NCI-H2029 (cell line): ENCODE measurements at places on chromosomes 3 and 15.

GRCh38 chr15:80778964-80779657 is at the start of gene CEMIP:
Gene CEMIP (plus strand): TSS chr15:80779370. CDS start chr15:80873880, 94,510 bp downstream.
- peak; percentile 61 for DNase-seq

DNA sequence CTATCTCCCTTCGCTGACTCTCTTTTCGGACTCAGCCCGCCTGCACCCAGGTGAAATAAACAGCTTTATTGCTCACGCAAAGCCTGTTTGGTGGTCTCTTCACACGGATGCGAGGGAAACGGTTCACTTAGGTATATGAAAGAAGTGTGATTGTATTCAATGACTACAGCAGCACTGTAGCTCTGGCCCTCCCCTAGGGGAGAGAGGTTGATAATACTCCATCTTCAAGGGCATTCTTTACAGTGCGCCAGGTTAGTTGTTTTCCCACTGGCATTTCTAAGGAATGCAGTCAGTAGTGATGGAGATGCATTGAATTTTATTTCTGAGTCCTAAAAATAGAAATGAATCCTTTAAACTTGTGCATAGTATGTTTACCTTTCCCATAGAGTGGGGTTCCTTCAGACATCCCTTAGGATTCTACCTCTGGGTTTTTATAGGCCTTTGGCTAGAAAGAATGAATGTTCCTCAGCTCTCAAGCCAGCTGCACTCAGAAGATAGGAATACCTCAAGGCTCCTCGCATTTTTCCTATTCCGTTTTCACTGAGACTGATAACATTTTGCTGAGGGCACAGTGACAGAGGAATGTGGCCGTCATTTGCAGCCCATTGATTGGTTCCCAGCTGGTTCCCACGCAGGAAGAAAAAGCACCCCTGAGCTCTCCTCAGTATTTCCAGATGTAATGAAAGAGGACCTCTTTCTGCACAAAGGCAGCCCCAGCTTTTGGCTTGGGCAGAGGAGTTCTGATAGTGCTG is 131.8 kb upstream of the C2CD4B start:
- DNase-seq, result no peak

DNA sequence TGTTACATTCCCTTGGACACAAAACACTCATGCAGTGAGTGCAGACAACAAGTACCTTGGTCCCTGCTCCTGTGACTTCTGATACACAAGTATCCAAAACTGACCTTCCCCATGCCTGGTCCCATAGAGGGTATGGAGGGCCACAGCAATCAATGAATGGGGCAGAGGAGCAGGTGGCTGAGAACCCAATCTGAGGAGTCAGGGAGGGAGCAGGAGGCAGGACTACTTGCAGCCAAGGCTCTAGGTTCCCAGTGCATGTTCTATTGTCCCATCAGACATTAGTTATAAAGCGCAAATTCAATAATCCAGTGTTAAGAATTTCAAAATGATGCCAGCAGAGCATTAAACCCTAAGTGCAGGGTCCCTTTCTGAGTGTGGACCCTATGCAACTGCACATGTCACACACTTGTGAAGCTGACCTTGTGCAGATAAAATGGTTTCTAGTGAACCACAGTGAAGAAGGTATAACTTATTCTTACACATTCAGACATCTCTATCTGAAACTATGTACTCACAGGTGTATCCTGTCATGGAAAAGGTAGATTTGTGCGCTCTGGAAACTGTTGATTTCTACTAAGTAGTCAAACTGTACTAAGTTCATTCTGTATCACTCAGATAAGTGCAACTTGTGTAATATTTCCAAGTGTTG is 107.3 kb upstream of the ABI3BP start:
- no peak for DNase-seq

GRCh38 chr3:126959921-126960603 is 22.9 kb upstream of the PLXNA1 start:
- DNase-seq, result no peak
